IPS DF 6.9 (cell line): ENCODE measurements at places on chromosomes 2 and 18.

- no peaks in the 10 kb centered on the region for H3K36me3 ChIP-seq
- no peak overlapping the region for H3K27ac ChIP-seq
- H3K4me3 ChIP-seq, result no peak overlapping the region
- no peak for DNase-seq
- H3K27me3 ChIP-seq, result no peaks in the 10 kb centered on the region
Measured at GRCh38 chr2:112636605-112637288, 9.0 kb upstream of the SLC20A1 start.

DNA sequence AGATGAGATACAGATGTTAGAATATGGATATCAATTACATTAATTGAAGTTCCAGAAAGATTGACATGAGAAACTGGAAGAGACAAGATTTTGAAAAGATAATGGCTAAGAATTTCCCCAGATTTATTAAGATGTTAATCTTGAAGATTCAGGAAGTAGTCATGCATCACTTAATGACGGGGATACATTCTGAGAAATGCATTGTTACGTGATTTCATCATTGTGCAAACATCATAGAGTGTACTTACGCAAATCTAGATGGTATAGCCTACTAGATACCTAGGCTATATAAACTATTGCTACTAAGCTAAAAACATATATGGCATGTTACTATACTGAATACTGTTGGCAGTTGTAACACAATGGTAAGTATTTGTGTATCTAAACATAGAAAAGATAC is 6.8 kb upstream of the CHMP3 start:
- H3K36me3 ChIP-seq, result no peaks in the 10 kb centered on the region
- no peak overlapping the region for H3K4me3 ChIP-seq
- H3K27ac ChIP-seq, result no peak overlapping the region
- no peaks in the 10 kb centered on the region for H3K27me3 ChIP-seq
- DNase-seq, result no peak
- no peaks in the 10 kb centered on the region for H3K4me1 ChIP-seq

DNA sequence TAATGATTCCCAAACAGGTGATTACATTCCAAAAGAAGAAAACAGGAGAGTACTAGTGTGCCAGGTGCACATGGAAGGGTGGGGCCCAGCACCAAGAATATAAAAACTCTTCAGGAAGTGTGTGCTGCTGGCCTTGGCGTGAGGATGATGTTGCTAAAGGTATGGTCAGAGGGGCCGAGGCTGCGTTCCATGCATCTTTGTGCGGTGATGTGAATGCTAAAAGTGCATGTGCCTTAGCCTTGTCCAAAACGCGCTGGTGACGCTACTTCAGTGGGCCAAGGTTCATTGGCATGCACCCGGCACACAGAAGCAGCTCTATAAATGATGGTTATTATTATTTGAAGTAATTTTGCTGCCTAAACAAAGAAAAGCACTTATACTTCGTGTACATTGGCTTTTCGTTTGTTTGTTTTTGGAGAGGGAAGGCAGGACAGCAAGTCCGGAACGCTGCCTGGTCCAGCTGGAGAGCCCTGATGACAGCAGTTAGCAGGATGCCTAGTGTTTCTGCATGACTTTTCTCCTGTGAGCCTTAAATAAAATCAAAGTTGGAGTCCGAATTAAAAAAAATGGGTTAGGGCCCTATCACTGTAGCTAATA is 2.9 kb downstream of the ALKAL2 start:
- H3K27ac ChIP-seq, result no peak overlapping the region
- DNase-seq, result no peak
- peaks cover 10% of the 10 kb centered on the region for H3K4me1 ChIP-seq
- no peak overlapping the region for H3K4me3 ChIP-seq

- no peak overlapping the region for H3K4me3 ChIP-seq
- DNase-seq, result no peak
- no peaks in the 10 kb centered on the region for H3K27me3 ChIP-seq
- H3K4me1 ChIP-seq, result no peaks in the 10 kb centered on the region; the same call in 1 of the 2 replicates
- no peak overlapping the region for H3K27ac ChIP-seq
Measured at GRCh38 chr2:127479219-127479825, 47.0 kb downstream of the IWS1 start.

DNA sequence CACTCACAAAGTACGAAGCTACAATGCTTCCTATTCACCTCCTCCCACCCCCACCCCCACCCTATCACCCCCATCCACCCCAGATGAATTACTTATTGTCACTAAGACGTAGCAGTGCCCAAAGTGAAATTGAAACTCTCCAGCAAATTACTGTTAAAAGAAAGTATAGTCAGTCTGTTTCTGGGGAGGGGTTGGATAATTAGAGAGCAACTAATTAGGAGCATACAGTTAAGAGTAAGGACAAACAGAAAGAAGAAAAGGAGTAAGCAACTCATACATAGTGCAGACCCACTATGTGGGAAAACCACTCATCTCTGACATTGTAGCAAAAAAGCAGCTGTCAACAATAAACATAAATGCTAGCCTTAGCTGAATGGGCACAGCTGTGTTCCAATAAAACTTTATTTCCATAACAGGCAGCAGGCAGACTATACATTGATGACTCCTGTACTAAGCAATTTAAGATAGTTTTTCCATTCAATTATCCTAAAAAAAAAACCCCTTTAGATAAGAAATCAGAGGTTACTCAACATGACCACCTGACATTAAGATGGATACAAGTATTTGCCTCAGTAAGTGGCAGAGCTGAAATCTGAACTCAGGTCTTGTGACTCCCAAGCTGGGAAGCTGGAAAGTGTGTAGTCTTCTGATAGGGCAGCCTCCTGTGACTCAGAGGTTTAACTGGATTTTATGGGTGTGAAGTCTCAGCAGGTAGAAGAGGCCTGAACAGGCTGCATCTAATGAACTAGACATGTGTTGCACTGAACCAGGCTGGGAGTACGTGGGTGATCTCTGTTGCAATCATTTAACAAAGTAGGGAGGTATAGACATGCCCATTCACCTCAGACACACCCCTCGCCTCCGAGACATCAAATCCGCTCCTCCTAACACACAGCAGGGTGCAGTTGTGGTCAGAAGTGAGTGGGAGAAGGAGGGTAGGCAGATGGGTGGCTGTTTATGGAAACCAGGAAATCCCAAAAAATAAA is 171.8 kb upstream of the KLF7 start:
- no peaks in the 10 kb centered on the region for H3K36me3 ChIP-seq
- no peak overlapping the region for H3K27ac ChIP-seq
- H3K4me1 ChIP-seq, result peaks cover 4% of the 10 kb centered on the region; the same call in 1 of the 2 replicates
- no peak overlapping the region for H3K4me3 ChIP-seq

DNA sequence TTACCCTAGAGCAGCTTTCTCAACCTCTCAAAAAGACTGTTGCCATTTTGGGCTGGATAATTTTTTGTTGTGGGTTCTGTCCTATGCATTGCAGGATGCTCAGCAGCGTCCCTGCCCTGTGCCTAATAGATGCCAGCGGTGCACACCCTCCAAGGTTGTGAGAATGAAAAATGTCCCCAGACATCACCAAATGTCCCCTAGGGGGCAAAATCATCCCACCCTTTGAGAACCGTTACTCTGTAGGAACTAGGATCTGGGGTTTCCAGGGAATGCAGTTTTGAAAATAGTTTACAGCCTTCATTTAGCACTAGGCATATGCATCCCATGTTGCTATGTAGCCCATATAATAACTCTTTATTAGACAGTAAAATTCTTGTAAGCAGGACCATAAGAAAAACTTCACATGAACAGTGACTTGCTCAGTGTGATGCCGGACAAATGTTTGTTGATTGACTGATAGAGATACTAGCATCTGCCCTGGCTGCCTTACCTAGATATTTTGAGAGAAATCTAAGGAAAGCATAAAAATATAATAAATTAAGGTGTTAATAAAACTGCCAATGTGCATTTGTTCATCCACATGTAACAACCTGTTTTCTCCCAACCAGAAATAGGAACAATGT is 79.2 kb upstream of the EPC2 start:
- no peaks in the 10 kb centered on the region for H3K4me1 ChIP-seq
- no peaks in the 10 kb centered on the region for H3K36me3 ChIP-seq
- no peak overlapping the region for H3K4me3 ChIP-seq
- DNase-seq, result no peak

- no peaks in the 10 kb centered on the region for H3K36me3 ChIP-seq
- DNase-seq, result no peak
- H3K27ac ChIP-seq, result no peak overlapping the region
- no peaks in the 10 kb centered on the region; the same call in 1 of the 2 replicates for H3K4me1 ChIP-seq
Measured at GRCh38 chr2:119212139-119212800, 11.4 kb upstream of the STEAP3 start.
